ENCODE measurements at places on chromosomes 12 and 14. TPM values are rescaled to one million over a fixed set of nuclear protein-coding genes. Genes with fewer than 3 reads are reported as not detected.

DNA sequence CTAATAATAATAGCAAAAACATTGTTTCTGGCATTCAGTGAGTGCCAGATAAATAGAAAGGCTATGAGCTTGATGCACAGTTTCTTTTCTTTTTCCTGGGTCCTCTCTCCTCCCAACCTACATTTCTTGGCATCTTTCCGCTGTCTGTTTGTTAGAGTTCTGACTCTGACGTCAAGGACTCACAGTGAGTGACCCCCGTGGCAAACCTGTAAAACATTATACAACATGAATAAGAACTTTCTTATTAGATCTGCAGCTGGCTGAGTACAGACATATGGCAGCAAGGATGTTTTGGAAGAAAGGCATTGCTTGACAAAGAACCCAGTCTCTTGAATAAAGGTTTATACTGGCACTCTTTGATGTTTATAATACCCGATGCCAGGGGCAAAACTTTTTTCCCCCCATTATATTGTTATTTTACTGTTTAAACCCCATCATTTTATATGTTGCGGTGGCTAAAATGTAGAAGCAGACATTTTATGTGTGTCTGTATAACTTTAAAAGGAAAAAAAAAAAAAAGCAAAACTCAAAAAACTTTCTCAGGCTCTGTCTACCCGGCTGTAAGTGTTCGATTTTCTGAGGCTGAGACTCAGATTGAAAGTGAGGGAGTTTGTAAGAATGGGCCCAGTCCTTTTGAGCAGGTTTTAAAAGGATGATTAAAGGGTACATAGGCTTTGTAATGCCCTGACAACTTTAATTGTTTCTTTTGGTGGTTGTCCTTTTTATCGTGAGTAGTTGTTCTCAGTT, 159.3 kb downstream of the PDE3A start:
- no peaks in the 10 kb centered on the region for H3K36me3 ChIP-seq
- H3K4me3 ChIP-seq = no peak overlapping the region
- DNase-seq = no peak
- H3K4me1 ChIP-seq = no peaks in the 10 kb centered on the region
- no peak overlapping the region for H3K27ac ChIP-seq
- H3K27me3 ChIP-seq = no peaks in the 10 kb centered on the region

Gene GZMH
- not detected for total RNA-seq

Gene ARID2
- total RNA-seq = 10.5 TPM

- no peaks in the 10 kb centered on the region for H3K36me3 ChIP-seq
- H3K27ac ChIP-seq = no peak overlapping the region
- no peak for DNase-seq
- H3K4me1 ChIP-seq = no peaks in the 10 kb centered on the region
- no peak overlapping the region for H3K4me3 ChIP-seq
These were observed 337.7 kb downstream of the TMEM121 start for GRCh38 chr14:105864116-105864515.

- H3K36me3 ChIP-seq = no peaks in the 10 kb centered on the region
- no peak overlapping the region for H3K27ac ChIP-seq
- H3K4me3 ChIP-seq = no peak overlapping the region
- H3K27me3 ChIP-seq = no peaks in the 10 kb centered on the region
These were observed 146.4 kb upstream of the ARID2 start for GRCh38 chr12:45582986-45583659.

- no peak overlapping the region for H3K4me3 ChIP-seq
- no peaks in the 10 kb centered on the region for H3K36me3 ChIP-seq
- H3K27ac ChIP-seq = no peak overlapping the region
- no peaks in the 10 kb centered on the region for H3K4me1 ChIP-seq
- H3K27me3 ChIP-seq = no peaks in the 10 kb centered on the region
These were observed 82.1 kb upstream of the TMCC3 start for GRCh38 chr12:94732367-94732990.

Data from gastrocnemius medialis (tissue), 4 donors.